ENCODE measurements at places on chromosomes 7 and 10. TPM values are rescaled to one million over a fixed set of nuclear protein-coding genes. Genes with fewer than 3 reads are reported as not detected.

Gene PRTFDC1
- total RNA-seq, result 0.27 TPM

Gene ELMO1
- 127 TPM for total RNA-seq

Gene DNAH11
- 2.3 TPM for total RNA-seq

Gene FOXP2
- total RNA-seq, result not detected

Gene C10orf143
- total RNA-seq, result 2.7 TPM

Gene BMPER
- total RNA-seq, result not detected

Gene PRPS1L1
- not detected for total RNA-seq

Gene LIPK
- total RNA-seq, result not detected

Gene SUFU
- total RNA-seq, result 13.3 TPM

Gene CACNA2D1
- not detected for total RNA-seq

Gene TWIST1
- total RNA-seq, result 6.7 TPM

Gene KLF14
- total RNA-seq, result not detected

Gene DNAJC12
- 8.7 TPM for total RNA-seq

All from T-helper 1 cell treated with Interleukin-12 subunit alpha and Interleukin-12 subunit beta and Interleukin-4 antibody, amounts not matched to agents 30 ng/mL and 1 ng/mL, for 36 hours (primary cell).